ENCODE measurements at places on chromosomes 3 and 15.

DNA sequence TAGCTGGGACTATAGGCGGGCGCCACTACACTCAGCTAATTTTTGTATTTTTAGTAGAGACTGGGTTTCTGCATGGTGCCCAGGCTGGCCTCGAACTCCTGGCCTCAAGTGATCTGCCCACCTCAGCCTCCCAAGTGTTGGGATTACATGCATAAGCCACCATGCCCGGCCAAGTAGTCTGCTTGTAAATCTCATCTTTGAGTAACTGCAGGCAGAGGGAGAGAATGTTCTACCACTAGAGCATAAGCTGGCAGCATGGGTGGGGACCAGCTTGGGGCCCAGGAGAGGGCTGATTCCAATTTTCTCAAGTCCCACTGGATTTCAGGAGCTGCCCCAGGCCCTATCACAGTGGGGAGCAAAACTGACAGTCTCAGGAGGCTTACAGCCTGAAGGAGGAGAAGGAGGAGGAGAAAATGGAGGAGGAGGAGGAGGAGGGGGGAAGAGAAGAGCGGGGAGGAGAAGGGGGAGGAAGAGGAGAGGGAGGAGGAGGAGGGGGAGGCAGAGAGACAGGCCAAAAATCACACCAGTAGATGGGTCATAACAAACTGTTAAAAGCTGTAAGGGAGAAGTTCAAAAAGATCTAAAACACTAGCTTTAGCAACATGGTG is 229.1 kb upstream of the IGF1R start:
- no peak for DNase-seq

GRCh38 chr15:68433551-68433950 is 1.6 kb upstream of the ITGA11 start:
- DNase-seq, result no peak

GRCh38 chr15:69797051-69797595 is 300.6 kb downstream of the TLE3 start:
- no peak for DNase-seq

DNA sequence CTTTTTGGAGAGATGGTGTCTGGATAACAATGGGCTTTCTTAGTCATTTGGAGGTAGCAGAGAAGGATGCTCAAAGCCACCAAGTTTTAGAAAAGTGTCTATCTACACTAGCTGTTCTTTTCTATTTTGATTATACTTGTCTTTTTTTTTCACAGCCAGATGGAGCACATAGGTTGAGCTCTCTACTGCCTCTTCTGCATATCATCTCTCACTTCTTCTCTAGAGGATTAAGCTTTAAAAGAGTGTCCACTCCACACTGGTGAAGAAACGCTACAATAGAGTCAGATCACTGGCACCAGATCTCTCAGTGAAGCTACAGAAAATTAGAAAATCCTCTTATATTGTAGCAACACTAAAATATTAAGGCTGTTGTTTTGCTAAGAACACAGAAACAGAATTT is 145.3 kb upstream of the MBNL1 start:
- no peak for DNase-seq

DNA sequence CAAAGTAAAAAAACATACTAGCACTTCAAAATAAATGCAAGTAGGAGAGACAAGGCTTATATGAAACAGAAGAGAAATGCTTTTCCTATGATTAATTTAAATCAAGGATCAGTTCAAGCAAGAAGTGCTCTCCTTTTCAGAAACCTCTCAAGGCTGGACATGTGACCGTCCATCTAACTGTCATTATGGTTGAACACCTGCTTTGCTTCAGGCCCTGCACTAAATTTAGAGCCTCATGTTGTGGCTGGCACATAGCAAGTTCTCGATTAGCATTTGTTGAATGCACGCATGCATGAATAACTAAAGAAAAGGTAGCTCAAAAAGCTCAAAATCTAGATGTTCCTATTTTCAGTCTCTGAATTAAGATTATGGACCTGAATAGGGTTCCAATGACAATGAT is 82.0 kb downstream of the SV2B start:
- no peak for DNase-seq

DNA sequence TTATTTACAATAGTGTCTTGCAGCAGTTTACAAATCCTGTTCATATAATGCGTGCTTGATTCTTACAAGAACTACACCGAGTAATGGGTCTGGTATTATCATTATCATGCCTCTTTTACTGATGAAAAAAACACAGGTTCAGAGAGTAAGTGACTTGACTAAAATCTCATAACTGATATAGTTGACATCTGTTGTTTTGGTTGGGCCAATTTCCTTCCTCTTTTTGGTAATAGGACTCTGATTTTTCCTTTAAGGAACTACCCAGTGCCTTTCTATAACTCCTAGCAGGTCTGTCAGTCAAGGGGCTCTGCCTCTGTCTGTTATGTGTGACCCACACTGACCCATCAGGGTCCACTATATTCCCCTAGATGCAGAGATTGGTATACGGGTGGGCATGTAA is 14.6 kb upstream of the BLOC1S6 start:
- no peak for DNase-seq

GRCh38 chr15:47857776-47858167 is 140.5 kb downstream of the SEMA6D start:
- DNase-seq, result no peak

- no peak for DNase-seq
These were observed at the start of gene IGSF10 for GRCh38 chr3:151460774-151461450. TSS of gene IGSF10 (minus strand) at chr3:151461061. CDS start at chr3:151458709, 2,352 bp downstream.

GRCh38 chr15:35559683-35560082 is 13.7 kb upstream of the DPH6 start:
- DNase-seq, result no peak
